ENCODE measurements at places on chromosomes 4 and X. TPM values are rescaled to one million over a fixed set of nuclear protein-coding genes. Genes with fewer than 3 reads are reported as not detected.

DNA sequence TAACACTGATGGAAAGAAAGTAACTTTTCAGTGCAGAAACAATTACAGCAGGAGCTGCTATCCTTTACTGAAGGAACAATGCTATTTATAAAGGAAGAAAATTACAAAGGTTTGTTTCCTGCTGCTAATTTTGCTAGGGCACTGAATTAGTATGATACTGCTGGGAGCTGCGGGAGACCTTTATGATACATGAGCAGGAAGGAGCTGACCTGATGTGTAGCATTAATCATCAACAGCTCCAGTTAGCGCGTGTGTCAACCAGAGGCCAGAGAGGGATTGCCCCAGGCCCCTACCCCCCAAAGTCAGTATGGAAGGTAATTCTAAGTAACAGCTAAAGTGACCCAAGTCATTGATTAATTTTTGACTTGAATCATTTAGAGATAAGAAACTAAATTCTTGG, 728.9 kb downstream of the PCDH18 start:
- no peak overlapping the region for H3K27ac ChIP-seq
- H3K27me3 ChIP-seq = no peaks in the 10 kb centered on the region
- no peak for DNase-seq
- H3K36me3 ChIP-seq = no peaks in the 10 kb centered on the region

- DNase-seq = no peak
- no peak overlapping the region for H3K27ac ChIP-seq
- H3K36me3 ChIP-seq = no peaks in the 10 kb centered on the region
- no peaks in the 10 kb centered on the region for H3K4me1 ChIP-seq
- peak overlapping the region; percentile 44 for H3K4me3 ChIP-seq
- no peaks in the 10 kb centered on the region for H3K27me3 ChIP-seq
Observed at GRCh38 chr4:65023883-65024670, 614.8 kb upstream of the TECRL start.

GRCh38 chrX:118570209-118570608, 74.6 kb downstream of the DOCK11 start:
- DNase-seq = no peak
- no peaks in the 10 kb centered on the region for H3K4me1 ChIP-seq

DNA sequence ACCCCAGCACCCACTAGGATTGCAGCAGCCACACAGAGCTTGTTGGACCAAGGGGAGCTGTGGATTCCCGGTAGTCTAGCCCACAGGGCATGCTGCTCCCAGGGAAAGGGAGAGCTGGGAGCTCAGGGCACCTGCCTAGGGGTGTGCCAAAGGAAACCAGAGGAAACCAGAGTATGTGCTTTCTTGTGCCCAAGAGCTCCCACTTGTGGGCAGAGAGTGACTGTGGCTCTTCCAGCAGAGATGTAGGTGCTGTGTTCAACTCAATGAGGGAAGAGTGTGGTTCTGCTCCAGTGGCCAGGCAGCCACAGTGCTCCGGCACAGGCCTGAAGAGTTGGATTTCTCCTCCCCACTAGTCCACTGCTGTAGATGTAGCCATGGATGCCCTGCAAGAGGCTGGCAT, 1050.0 kb upstream of the INTU start:
- H3K27me3 ChIP-seq = no peaks in the 10 kb centered on the region
- no peak for DNase-seq
- H3K27ac ChIP-seq = no peak overlapping the region
- H3K36me3 ChIP-seq = no peaks in the 10 kb centered on the region

- no peaks in the 10 kb centered on the region for H3K36me3 ChIP-seq
- DNase-seq = no peak
- H3K27me3 ChIP-seq = no peaks in the 10 kb centered on the region
- no peak overlapping the region for H3K4me3 ChIP-seq
- no peak overlapping the region for H3K27ac ChIP-seq
Observed at GRCh38 chr4:117771647-117772337, 262.5 kb upstream of the NDST3 start.

DNA sequence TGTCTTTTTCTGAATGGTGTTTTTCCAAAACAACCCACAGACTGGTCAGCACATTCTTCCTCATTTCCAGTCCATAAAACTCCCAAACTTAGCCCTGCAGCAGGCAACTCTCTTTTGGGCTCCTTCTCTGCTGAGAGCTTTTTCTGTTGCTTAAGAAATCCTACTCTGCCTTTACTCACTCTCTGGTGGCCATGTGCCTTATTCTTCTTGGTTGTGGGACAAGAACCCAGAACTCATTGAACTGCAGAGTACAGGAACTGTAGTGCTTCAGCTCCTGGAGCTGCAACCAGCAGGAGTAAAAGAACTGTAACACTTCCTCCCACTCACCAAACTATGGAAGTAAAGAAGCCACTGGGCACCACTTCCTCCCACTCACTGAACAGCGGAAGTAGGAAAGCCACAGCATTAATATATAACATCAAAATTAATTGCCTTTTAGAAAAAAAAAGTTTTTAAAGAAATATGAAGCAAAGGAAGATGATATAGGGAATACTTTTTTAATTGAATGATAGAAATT, 864.1 kb upstream of the PCDH10 start:
- DNase-seq = no peak
- no peak overlapping the region for H3K4me3 ChIP-seq
- H3K27me3 ChIP-seq = no peaks in the 10 kb centered on the region
- no peaks in the 10 kb centered on the region for H3K4me1 ChIP-seq

DNA sequence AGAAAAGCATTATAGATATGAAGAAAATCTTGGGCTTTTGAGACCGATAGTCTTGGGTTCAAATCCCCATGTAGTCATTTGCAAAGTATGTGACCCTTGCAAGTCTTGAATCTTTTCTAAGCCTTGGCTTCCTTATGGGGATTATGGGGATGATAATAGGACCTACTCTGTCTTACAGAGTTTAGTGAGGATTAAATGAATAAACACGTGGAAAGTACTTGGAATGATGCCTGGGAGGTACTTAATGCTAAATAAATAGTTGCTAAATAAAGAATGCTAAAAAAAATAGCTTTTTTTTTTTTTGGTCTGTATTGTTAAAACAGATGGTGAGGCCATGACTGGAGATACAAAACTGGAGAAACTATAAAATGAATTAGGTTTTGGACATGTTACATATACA, 292.7 kb downstream of the GPAT3 start:
- H3K4me3 ChIP-seq = no peak overlapping the region
- no peaks in the 10 kb centered on the region for H3K36me3 ChIP-seq
- no peaks in the 10 kb centered on the region for H3K4me1 ChIP-seq
- no peak overlapping the region for H3K27ac ChIP-seq

GRCh38 chr4:5894266-5894665, 1.4 kb upstream of the CRMP1 start:
- H3K4me3 ChIP-seq = no peak overlapping the region
- H3K27me3 ChIP-seq = peaks cover 68% of the 10 kb centered on the region
- no peaks in the 10 kb centered on the region for H3K4me1 ChIP-seq
- no peak for DNase-seq

DNA sequence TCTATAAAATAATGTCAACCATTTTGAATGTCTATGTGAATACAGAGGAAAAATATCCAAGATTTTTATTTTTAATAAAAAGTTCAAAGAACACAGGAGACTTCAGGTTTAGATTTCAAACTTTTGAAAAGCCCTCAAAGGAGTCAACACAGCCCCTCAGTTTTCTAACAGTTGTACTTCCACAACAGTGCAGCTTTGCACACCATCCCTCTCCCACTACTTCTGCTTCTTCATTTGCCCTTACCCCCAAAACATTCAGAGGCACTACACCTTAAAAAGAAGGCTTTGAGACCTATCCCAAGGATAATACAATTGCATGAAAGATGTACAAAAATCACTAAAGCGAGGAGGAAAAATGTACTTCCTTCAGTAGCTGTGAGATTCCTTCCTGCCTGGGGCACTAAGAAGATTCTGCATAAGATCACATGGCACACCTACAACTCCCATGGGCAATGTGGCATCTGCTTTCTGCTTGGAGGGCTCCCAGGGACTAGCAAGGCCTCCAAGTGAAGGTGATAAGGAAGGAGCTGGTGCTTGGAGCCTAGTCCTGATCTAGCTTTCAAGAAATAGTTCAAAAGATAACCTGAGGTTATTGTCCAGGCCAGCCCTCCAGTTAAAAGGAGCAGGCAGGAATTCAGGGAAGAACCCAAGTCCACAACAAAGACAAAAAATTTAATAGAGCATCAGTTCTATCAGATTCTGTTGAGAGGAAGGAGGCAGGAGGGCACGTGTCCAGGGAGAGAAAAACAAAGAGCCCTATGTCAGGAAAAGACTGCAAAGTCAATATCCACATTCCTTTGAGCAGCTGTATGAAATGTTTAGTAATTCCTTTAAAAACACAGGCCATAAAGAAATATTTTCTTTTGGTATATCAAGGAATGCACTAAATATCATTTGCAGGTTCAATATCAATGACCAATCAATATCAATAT, 19.1 kb downstream of the ARAP2 start:
- H3K4me3 ChIP-seq = no peak overlapping the region
- no peaks in the 10 kb centered on the region for H3K4me1 ChIP-seq
- H3K27ac ChIP-seq = no peak overlapping the region

DNA sequence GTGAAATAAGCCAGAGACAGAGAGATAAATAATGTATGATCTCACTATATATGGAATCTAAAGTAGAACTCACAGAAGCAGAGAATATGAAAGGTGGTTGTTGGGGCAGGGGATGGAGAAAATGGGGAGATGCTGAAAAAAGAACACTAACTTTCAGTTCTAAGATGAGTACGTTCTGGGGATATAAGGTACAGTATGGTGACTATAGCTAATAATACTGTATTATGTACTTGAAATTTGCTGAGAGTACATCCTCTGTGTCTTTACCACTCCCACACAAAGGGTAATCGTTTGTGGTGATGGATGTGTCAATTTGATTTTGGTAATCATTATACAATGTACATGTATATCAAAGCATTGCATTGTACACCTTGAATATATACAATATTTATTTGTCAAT, 6.6 kb downstream of the FBXL5 start:
- no peak overlapping the region for H3K4me3 ChIP-seq
- H3K4me1 ChIP-seq = peaks cover 64% of the 10 kb centered on the region
- H3K27ac ChIP-seq = no peak overlapping the region
- H3K36me3 ChIP-seq = no peaks in the 10 kb centered on the region

DNA sequence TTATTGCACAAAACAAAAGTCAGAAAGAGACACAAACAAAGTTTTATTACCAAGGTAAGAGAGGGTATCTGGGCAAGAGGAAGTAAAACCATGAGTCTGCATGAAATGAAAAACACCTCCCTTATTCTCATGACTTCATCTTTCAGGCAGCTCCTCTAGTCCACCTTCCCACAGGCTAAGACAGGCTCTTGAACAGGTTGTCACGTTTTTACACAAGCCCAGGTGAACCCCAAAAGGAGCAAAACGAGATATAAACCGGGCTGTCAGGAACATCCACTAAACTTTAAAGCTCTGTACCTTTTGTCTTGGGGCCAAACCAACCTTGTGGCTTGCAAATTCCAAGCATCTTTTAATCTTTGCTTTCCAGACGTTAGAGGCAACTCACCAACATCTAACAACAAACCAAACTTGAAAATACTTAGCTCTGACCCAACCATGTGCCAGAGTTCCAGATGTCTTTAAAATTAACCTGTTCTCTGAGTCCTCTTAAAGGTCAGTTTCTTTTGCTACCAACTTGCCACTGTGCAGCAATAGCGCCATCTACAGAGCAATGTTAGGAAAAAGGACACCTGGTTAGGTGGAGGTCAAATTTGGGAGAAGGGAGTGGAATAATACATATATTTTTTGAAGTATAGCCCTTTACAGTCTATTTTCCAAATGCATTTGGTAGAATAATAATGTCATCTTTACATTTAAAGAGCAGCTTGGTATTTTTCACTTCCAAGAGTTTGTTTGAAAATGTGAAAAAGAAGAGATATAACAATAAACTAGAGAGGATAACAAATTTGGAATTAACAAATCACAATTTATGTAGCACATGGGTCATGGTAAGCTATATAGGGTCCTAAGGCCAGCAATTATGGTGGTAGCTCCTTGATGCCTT, 73.1 kb downstream of the QRFPR start:
- no peak overlapping the region for H3K27ac ChIP-seq
- DNase-seq = no peak
- H3K4me1 ChIP-seq = no peaks in the 10 kb centered on the region
- H3K27me3 ChIP-seq = no peaks in the 10 kb centered on the region
- H3K36me3 ChIP-seq = no peaks in the 10 kb centered on the region

- no peaks in the 10 kb centered on the region for H3K4me1 ChIP-seq
- H3K27ac ChIP-seq = peak overlapping the region; percentile 88
- no peak for DNase-seq
- H3K4me3 ChIP-seq = peak overlapping the region; percentile 83
Observed at GRCh38 chr4:24913119-24913485, 260 bp upstream of the CCDC149 start.

DNA sequence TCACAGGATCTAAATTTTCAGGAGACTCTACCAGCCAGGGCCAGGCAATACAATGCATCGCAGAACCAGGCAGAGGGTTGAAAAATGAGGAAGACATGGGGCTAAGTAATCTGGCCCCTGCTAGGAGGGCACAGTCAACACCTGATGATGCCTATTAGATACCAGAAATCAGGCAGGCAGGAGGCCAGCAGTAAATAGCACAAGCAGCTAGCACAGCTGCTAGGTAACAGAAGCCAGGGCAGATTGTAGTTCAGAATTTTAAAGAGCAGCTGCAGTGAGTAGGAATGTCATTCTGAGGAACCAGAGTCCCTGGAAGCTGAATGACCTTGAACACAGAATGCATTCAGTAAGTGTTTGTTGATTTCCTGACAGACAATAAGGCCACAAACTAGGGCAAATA, 38.8 kb upstream of the TRPC5OS start:
- H3K4me3 ChIP-seq = no peak overlapping the region
- no peaks in the 10 kb centered on the region for H3K36me3 ChIP-seq
- no peak for DNase-seq
- no peaks in the 10 kb centered on the region for H3K27me3 ChIP-seq
- H3K27ac ChIP-seq = no peak overlapping the region
- no peaks in the 10 kb centered on the region for H3K4me1 ChIP-seq

DNA sequence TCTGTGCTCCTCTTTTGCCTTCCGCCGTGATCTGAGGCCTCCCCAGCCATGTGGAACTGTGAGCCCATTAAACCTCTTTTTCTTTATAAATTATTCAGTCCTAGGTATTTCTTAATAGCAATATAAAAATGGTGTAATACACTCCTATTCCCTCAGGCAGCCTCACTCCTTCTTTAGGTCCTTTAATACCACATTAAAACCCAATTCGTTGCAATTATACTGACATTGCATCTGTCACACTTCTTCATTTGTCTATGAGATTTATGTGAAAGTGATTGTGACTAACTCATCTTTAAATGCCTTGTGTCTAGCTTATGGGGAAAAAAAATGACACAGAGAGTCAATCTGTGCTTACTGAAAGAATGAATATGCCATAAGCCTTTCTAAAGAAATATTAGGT, 1035.2 kb upstream of the SLIT2 start:
- H3K4me1 ChIP-seq = no peaks in the 10 kb centered on the region
- H3K36me3 ChIP-seq = no peaks in the 10 kb centered on the region
- no peak for DNase-seq
- no peak overlapping the region for H3K4me3 ChIP-seq
- H3K27me3 ChIP-seq = no peaks in the 10 kb centered on the region

- no peak overlapping the region for H3K27ac ChIP-seq
- H3K4me3 ChIP-seq = no peak overlapping the region
- no peaks in the 10 kb centered on the region for H3K36me3 ChIP-seq
- H3K4me1 ChIP-seq = no peaks in the 10 kb centered on the region
- no peak for DNase-seq
Observed at GRCh38 chr4:25075129-25075528, 44.4 kb upstream of the LGI2 start.

The PSAPL1 gene
- not detected for total RNA-seq

The FGF13 gene
- total RNA-seq = 28.1 TPM

The RADX gene
- total RNA-seq = 1.6 TPM

The HS3ST1 gene
- total RNA-seq = 0.06 TPM

The SSX2 gene
- total RNA-seq = not detected

The HAND2 gene
- 0.34 TPM for total RNA-seq

The SPP1 gene
- 42.1 TPM for total RNA-seq

The CLDN2 gene
- 0.10 TPM for total RNA-seq
